Iris pigment epithelial cell (primary cell): ENCODE measurements at places on chromosomes 5 and 9.

DNA sequence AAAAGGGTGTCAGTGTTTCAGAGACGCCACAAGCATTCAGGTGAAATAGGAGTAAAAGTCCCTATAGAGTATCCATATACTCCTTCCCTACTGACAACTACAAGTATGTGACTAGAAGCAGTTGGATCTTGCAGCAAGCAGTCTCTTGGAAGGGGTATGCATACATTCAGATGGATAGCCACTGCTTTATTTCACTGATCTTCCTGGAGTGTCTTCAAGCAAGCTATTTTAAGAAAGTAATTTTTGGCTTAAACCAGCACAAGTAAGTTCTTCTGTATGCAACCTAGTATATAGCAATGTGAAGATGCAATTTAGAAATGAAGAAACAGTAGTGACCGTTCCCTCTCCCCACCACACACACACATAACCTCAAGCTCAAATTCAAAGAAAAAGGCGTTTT lies 446.8 kb upstream of the CDH18 start:
- no peak for DNase-seq

DNA sequence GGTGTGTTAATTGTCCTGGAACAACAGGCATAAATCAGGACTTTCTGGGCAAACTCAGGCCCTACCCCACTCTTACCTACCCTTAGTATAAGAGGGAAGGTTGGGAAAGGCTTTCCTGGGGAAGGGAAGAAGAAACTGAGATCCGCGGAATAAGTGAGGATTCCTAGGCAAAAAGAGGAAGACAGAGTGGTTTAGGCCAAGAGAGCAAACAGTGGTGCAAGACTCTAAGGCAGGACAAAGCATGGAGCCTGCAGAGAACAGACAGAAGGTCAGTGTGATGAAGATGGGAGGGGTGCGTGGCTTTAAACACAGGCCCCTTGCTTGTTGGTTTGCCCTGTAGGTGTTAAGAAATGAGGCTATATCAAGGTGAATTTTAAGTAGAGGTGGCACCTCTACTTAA lies 69.4 kb downstream of the TMC1 start:
- no peak for DNase-seq

- peak; percentile 6 for DNase-seq
Measured at GRCh38 chr5:10201223-10201868, 48.3 kb downstream of the ATPSCKMT start.

DNA sequence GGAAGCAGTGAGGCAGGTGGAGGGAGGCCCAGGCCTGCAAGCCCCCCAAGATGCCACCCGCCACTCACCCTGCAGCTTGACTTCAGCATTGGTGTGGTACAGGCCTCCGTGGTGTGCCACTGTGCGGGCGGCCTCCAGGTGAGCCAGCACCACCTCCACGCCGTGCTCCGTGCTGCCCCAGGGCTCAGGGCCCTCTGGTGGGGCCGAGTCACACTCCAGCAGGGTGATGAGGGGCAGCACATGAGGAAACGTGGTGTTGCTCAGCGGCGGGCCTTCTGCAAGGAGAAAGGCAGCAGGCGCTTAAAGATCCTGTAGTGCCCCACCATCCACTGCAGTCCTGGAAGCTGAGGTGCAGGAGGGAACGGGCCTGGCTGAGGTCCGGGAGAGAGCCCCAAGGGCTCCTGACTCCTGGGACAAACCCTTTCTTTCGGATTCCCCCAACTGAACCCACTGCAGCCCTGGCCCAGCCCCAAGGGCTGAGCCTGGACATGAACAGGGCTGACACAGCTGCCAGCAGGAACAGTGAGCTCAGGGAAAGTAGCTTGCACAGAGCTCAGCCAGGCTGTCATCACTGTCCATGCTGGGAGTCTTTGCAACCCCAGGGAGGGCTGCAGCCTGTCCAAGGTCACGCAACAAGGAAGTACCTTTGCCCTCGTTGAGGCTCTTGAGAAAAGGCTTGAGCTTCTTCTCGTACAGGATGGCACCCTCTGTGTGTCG lies 4.7 kb upstream of the TOR2A start:
- DNase-seq = no peak

- no peak for DNase-seq
Measured at GRCh38 chr9:33377089-33377715, 25.2 kb downstream of the AQP7 start.

- DNase-seq = no peak
Measured at GRCh38 chr5:124570285-124571035, 176.0 kb downstream of the ZNF608 start.

DNA sequence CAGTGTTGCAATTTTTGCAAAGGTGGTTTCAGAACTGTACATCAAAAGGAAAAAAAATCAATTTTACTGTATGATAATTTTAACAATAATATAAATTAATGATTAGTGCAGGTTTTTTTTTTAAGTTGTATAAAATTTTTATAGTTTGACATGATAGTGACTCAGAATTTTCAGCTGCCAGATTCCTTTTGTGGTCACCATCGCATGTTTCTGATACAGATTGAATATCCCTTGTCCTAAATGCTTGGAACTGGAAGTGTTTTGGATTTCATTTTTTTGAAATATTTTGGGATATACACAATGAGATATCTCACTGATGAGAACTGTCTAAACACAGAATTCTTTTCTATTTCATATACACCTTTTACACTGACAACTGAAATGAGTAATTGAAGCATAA lies 361.3 kb downstream of the RAB3C start:
- peak; percentile 31 for DNase-seq

GRCh38 chr9:14135421-14135820 lies 178.5 kb downstream of the NFIB start:
- no peak for DNase-seq

- DNase-seq = no peak
Measured at GRCh38 chr5:170355601-170356098, 33.5 kb downstream of the KCNMB1 start.

DNA sequence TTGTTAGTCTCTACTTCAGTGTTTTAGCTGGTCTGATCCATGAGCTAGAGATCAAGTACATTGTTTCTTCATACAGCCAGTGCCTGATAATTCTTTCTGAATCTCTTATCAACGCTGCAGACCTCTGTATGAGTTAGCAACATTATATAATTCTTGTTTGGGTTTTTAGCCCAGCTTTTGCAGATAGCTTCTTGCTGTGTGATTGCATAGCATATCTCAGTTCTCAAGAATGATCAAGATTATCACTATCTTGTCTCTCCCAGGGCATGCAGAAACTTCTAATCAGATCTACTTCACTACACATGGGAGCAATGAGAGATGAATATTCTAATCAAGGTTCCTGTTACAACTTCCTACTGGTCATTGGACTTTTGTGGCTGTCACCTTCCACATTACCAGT lies 158.3 kb downstream of the FAM174A start:
- no peak for DNase-seq

- no peak for DNase-seq
Measured at GRCh38 chr9:7937761-7938491, 138.3 kb upstream of the DMAC1 start.

DNA sequence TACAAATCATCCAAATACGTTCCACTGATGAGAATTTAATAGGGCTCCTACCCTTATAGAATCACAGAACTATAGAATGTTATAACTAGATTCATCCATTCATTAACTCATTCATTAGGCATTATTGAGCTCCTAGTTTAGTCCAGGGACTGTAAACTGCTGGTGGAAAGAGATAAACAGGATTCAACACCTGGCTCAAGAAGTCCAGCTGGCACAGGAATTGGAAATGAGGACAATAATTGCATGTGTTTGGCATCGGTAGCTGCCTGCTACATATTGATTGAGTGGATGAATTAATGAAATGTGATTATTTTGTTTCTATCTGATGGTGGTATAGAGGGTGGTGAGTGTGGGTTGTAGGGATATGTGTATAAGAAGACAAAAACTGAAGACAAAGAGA lies 100.8 kb upstream of the TLE1 start:
- DNase-seq = no peak

GRCh38 chr5:111066261-111066938 lies 5.1 kb upstream of the TSLP start:
- no peak for DNase-seq

- no peak for DNase-seq
Measured at GRCh38 chr5:80654054-80654390, 430 bp upstream of the MSH3 start.

GRCh38 chr5:65034029-65034812 lies 265.5 kb downstream of the CWC27 start:
- peak; percentile 34 for DNase-seq

DNA sequence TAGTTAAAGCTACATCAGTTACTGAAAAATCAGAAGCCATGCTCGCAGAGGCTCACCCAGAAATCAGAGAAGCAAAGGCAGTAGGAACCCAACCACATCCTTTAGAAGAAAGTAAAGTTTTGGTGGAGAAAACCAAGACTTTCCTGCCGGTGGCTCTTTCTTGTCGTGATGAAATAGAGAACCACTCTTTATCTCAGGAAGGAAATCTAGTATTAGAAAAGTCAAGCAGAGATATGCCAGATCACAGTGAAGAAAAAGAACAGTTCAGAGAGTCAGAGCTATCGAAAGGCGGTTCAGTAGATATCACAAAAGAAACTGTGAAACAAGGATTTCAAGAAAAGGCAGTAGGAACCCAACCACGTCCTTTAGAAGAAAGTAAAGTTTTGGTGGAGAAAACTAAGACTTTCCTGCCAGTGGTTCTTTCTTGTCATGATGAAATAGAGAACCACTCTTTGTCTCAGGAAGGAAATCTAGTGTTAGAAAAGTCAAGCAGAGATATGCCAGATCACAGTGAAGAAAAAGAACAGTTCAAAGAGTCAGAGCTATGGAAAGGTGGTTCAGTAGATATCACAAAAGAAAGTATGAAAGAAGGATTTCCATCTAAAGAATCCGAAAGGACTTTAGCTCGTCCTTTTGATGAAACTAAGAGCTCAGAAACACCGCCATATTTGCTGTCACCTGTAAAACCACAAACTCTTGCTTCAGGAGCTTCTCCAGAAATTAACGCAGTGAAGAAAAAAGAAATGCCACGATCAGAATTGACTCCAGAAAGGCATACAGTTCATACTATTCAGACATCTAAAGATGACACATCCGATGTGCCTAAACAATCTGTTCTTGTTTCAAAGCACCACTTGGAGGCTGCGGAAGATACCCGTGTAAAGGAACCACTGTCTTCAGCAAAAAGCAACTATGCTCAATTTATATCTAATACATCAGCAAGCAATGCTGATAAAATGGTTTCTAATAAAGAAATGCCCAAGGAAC lies 47.2 kb downstream of the CMYA5 start:
- DNase-seq = no peak

GRCh38 chr5:132365213-132365612 lies 4.3 kb upstream of the SLC22A5 start:
- DNase-seq = peak; percentile 98

DNA sequence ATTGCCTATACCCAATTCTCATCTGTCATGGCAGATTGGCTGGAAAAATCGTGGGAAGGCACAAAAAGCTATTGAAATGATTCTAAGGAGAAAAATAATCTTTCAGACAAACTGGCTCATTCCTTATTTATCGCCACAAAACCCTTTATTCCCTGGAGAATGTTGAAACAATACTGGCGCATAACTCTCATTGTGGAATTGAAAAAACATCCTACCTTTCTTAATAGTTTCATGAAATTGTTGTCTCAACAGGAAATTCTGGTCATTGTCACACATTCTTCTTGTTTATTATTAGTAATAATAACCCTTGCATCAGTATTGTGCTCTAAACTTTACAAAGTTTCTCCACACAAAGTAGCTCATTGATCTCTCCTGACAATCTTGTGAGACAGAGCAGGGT lies 48.9 kb upstream of the COL15A1 start:
- no peak for DNase-seq

DNA sequence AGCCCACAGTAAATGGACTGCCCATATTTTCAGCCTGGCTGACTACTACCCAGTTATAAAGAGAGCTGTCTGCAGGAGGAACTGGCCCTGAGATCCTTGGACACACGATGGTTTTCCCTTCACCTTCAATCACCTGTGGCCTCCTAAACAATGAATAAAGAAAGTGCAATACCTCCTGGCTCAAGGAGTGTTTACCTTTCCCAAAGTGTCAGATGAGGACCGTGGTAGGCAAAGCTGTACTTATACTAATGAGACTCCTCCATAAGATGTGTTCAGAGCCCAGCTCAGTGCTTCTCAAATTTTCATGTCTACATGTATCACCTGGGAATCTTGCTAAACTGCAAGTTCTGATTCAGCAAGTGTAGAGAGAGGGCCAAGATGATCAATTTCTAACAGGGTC lies 284.5 kb upstream of the VLDLR start:
- no peak for DNase-seq

- DNase-seq = no peak
Measured at GRCh38 chr5:102790748-102791147, 35.6 kb downstream of the PAM start.

DNA sequence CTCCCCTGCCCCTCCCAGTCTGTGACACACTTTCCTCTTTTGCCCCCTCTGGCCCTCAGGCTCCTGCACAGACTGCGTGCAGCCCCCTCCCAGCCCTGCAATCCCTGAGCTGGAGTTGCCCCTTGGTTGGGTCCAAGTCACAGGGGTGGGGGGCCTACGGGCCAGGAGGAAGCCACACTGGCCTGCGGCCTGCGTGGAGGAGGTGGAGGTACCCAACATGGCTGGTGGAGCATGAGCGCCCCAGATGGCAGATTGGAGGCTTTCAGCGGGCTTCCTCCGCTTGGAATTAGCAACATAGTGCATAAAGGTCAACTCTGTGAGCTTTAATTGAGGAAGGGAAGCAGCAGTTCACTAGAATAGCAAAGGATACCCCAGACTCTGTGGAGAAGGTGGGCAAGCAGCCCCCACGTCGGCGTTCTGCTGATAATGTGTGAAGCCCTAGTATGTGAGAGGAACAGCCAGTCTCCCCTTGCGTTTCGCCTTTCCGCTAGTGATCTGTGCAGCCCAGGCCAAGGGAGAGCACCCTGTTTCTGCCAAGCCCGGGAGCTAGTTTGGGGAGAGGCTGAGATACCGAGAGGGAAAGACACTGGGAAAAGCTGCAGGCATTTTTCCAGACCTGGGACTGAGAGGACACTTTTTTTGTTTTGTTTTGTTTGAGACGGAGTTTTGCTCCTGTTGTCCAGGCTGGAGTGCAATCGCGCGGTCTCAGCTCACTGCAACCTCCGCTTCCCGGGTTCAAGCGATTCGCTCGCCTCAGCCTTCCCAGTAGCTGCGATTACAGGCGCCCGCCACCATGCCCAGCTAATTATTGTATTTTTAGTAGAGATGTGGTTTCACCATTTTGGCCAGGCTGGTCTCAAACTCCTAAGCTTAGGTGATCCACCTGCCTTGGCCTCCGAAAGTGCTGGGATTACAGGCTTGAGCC lies 35.3 kb upstream of the MACIR start:
- no peak for DNase-seq

DNA sequence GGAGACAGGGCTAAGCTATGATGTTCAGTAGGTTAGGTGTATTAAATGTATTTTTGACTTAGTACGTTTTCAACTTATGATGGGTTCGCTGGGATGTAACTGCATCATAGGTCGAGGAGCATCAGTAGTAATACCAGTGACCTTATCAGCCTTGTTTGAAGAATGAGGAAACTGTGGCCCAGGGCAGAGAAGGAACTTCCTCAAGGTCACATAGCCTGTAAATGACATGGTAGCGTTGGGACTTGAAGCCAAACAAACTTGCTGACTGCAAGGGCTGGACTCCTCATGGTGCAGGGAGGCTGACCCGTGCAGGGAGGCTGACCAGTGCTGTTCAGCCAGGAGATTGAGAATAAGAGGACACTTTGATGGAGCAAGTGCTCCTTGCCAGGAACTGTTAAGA lies 21.3 kb upstream of the PTPN3 start:
- DNase-seq = no peak

- DNase-seq = no peak
Measured at GRCh38 chr9:4515958-4516375, 25.7 kb downstream of the SLC1A1 start.
